ENCODE measurements at places on chromosomes 6 and 20.

- no peak for DNase-seq
Observed at GRCh38 chr20:50611128-50611810, 80.1 kb downstream of the RIPOR3 start.

DNA sequence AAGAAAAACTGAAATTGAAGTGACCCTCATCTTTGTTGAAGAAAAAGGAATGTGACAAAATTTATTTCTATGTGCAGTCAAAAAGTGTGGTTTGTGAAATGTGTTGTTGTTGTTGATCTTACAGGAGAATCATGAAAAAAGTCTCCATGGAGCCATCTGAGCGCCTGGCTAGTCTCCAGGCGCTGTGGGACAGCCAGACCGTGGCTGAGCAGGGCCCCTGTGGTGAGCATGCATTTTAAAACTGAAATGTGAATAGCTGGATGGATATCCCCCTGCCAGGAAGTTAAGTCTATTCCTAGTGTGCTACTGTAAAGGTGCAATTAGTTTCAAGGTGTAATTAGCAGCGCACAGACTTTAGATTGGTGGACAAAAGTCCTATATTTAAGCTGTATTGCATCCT, 170.6 kb downstream of the CARMIL1 start:
- no peak for DNase-seq

GRCh38 chr6:63674635-63675034, 39.0 kb downstream of the PHF3 start:
- DNase-seq = no peak

GRCh38 chr6:112155886-112156285, 68.5 kb downstream of the FAM229B start:
- no peak for DNase-seq

GRCh38 chr6:43178951-43179830, 2.8 kb upstream of the CUL9 start:
- no peak for DNase-seq

GRCh38 chr20:41418031-41418430, 51.4 kb upstream of the EMILIN3 start:
- no peak for DNase-seq

- DNase-seq = peak; percentile 89
Observed at GRCh38 chr6:6008648-6009421, 2.1 kb upstream of the NRN1 start.

DNA sequence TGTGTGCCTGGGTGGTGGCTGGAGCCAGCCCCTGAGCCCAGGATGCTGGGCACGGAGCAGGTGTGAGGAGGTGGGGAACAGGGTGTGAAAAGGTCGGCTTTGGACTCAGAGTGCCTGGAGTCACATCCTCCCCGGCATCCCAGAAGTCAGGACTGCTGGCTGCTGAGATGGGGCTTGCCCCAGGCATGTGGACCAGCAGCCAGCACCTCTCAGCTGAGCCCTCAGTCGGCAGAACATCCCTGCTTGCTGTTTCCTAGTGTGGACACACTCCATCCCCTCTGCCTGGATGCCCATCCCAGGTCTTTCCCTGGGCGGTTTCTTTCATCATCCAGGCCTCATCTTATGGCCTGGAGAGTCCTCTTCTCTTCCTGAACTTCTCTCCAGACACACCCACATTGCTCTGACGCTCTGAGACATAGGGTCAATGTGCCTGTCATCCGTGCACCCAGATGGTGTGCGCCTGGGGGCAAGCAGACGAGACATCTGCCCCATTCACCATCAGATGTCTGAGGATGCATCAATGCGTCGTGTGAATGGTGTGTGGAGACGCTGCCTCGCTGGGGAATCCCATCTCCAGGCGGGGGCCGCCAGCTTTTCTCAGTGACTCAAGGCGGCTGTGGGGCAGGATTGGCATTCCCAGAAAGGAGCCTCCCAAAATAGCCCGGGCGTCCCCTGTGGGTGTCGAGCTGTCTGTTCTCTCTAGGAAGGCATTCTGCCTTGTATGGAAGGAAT, 104.2 kb downstream of the SYCP2 start:
- DNase-seq = no peak

DNA sequence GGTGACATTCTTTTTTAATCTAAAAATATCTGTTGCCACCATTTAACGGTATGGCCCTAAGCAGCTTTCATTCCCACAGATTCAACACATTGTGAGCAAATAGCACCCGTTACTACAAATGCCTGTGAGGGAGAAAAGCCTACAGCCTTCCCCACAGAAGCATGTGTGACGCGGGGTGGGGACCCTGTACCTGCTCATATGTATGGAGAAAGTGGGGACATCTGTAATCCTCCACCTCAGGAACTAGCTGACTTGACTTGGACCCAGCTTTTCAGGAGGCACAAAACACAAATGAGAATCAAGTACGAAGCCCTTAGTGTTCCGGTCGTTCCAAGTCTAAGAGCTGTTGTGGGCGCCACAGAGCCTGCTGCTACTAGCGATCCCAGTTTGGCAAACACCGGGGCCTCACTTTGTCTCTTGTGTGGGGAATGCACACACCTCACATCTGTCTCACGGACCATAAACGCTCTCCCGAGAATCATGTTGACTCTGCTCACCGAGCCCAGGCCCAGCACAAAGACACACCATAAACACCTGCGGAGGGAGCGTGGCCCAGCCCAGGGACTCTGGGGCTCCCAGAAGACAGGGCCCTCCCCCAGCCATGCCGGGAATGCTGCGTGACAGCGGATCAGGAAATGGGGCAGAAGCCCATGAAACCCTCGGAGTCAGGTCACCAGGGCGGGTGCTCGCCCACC, 21.6 kb downstream of the DLL1 start:
- DNase-seq = peak; percentile 10

GRCh38 chr6:147974376-147974775, 368.3 kb upstream of the SASH1 start:
- DNase-seq = no peak
